ENCODE measurements at places on chromosomes 1 and 21.
A peak's percentile ranks its signal among the peaks of the same experiment; 100 is the strongest.

DNA sequence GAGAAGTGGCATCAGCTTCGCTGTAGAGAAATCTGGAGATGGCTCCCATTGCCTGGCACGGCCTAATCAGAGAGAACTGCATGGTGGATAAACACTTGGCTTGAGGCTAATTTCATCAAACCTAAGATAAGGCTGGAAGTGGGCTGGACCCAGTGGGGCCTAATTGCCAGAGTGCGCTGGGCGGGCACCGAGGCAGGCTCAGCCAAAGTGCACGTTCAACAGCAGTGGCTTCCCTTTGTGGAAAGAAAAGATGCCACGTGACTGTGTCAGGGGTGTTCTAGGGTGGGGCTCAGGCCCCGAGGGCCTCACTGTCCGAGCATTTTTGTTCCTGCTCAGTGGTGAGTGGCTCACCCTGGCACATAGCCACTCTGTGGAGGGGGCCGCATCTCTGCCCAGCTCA is 5.8 kb downstream of the PLCH2 start:
- no peak for DNase-seq

GRCh38 chr1:1219341-1219740 is 5.4 kb upstream of the TNFRSF4 start:
- DNase-seq: no peak

DNA sequence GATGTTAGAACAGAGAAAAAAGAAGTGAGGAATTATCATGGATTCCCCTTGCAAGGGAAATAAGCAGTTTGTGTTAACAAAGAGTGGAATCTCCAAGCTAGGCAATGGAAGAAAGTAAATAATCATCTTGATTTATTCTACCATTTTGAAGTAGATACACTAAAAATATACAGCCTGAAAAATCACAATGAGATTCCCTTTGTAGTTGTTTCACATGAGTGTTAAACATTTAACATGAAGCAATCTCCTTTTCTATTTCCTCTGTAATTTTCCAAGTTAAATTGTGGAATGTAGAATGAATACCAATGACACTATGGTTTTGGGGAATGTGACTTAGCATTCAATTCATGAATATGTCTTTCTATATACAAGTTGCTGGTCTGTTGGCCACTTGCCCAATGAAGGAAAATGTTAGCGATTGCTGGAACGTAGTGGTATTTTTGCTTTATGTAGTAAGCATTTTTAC is 5.7 kb downstream of the TGFB2 start:
- peak; percentile 70 for DNase-seq

- DNase-seq: no peak
Observed at GRCh38 chr1:228336308-228337030, 70.2 kb downstream of the TRIM11 start.

DNA sequence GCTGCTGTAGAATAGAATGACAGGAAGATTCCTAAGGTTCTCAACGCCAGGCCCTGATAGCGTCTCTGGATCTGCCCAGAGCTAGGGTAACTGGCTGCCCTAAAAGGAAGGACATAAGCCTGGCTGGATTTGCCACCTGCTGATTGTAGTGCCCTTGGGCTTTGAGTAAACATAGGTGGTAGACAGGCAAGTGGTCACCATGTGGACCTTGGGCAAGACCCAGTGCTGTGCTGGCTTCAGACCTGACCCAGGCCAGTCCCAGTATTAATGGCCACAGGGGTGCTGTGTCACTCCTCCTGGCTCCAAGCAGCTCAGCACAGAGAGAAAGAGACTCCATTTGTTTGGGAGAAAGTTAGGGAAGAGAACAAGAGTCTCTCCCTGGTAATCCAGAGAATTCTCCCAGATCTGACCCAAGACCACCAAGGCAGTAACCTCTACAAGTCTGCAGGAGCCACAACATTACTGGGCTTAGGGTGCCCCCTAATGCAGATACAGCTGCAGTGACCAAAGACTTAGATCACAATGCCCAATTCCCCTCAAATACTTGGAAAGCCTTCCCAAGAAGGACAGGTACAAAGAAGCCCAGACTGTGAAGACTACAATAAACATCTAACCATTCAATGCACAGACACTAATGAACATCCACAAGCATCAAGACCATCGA is 44.5 kb downstream of the PHTF1 start:
- no peak for DNase-seq

- DNase-seq: no peak
Observed at GRCh38 chr1:82384776-82385175, 584.0 kb downstream of the ADGRL2 start.

DNA sequence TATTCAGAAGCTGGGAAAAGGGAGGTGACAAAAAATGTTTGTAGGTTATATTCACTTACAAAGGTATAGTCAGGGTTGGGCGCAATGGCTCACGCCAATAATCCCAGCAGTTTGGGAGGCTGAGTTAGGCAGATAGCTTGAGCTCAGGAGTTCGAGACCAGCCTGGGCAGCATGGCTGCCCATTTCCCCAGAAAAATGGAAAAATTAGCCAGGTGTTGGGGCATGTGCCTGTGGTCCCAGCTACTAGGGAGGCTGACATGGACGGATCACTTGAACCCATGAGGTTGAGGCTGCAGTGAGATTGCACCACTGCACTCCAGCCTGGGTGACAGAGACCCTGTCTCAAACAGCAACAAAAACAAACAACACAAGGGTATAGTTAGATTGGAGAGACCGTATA is 3.0 kb downstream of the TIMM17A start:
- no peak for DNase-seq

- no peak for DNase-seq
Observed at GRCh38 chr1:41661428-41662060, 177.1 kb upstream of the EDN2 start.

DNA sequence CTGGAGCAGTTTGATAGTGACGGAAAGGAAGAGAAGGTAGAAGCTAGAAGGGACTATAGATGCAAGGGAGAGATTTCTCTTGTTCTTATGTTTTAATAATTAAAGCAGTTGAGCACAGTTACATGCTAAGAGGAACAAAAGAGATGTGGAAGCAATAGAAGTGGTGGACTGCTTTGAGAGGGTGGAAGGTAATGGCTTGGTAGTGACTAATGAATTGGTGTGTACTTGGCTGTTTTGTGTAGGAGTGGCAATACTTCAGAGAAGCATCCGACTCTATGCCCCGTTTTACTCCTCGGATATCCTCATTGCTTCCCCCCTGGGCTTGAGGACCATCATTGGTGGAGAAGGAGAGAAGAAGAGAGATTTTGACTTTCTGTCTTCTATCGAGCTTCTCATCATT is 12.8 kb downstream of the UTP25 start:
- no peak for DNase-seq

DNA sequence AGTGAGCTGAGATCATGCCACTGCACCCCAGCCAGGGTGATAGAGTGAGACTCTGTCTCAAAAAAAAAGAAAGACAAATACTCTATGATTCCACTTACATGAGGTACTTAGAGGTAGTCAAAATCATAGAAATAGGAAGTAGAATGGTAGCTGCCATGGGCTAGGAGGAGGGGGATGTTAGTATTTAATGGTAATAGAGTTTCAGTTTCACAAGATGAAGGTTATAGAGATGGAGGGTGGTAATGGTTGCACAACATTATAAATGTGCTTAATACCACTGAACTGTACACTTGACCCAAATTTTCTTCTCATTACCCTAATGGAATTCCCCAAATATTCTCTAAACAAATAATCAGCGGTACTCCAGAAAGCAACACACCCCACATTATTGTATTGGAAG is 12.8 kb downstream of the EIF2B3 start:
- DNase-seq: no peak

- no peak for DNase-seq
Observed at GRCh38 chr1:110425612-110426152, 18.2 kb upstream of the LAMTOR5 start.

DNA sequence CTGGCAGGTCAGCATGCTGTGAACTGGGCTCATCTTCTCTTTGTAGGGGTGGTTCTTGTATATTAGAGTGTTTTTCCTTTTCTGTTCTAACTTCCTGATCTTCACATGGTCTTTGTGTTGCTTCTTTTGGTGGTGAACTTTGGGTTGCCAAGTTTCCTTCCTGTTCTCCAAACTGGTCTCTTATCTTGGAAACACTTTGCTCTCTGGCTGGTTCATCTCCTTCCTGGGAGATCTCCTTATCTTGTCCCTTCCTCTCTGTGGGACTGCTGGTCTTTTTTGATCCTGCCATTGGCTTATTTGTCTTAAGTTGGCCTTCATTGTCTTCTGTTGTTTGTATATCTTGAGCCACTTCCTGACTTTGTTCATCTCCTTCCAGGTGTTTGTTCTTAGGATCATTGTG is 2.1 kb downstream of the TCHHL1 start:
- no peak for DNase-seq

DNA sequence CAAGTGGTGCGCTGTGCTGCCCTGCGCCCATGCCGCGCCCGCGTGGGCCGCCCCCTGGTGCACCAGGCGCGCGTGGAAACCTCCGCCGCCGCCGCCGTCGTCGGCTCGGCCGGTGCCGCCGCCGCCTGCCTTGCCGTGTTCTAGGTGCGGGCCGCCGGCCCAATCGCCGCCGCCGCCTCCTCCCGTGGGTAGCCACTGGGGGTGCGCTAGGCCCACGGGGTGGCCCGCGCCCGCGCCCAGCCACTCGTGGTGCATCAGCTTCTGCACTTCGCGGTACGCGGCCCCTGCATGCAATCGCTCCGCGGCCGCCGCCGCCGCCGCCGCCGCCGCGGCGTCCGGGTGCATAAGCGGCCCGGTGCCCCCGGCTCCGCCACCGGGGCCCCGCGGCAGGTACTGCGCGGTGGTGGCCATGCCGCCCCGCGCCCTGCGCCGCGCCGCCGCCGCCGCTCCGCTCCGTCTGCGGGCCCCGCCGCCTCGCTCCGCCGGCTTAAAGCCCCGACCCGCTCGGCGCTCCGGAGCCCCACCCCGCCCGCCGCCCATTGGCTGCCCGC is at the start of gene POU3F1:
Gene POU3F1 (minus strand): TSS at position 461 of the 551 bp plus-strand sequence. CDS start 50 bp downstream, at position 411.
- DNase-seq: no peak

DNA sequence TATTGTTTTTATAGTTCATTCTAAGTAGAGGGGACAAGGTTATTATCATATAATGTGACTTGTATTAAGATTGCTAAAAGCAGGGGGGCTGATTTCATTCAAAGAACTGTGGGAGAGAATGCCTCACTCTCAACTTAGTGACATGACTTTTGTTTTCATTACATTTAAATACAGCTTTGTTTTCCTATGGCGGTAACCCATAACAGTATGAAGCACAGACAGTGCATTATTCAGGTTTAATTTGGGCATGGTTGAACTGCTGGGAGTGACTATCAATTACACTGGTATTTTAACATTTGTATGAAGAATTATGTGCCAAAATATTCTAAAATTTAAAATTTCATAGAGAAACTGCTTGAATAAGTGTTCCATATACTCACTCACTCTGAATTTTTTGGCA is 637.3 kb downstream of the USP25 start:
- DNase-seq: no peak

GRCh38 chr1:156418416-156419070 is 49.5 kb downstream of the RHBG start:
- DNase-seq: no peak

DNA sequence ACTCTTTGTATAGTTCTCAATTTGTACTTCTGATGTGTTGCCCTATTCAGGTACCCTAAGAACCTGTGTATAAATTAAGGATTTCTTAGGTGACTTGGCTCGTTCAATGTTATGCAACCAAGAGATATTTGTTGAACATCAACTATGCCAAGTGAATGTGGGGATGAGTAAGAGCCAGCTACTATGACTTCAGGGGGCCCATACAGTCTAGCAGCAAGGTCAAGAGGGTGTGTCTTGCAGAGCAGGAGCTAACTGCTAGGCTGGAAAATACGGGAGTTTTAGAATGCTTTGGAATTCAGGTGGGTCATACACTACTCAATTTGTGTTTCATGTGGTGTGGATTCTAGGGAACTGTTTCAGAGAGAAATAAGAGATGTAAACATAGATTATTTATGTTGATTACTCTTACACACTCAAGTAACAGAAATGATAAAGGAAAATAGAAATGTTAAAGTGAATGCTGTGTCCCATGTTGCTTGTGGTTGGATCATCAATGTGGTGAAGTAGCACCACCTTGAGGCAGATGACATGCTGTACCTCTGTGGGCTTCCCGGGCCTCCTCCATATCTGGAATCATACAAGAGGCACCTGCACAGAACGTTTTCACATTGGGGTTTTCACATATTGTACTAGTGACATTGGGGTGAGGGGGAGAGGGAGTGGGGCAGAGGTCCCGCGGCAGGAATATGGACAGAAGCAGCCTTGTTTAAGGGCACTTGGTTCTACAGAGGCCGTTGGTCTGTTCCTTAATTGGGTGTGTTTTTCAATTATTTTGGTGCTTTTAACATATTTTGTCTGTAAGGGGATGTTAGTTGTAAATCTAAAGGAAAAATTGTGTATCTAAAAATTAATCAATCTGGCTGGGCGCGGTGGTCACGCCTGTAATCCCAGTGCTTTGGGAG is 12.4 kb downstream of the ARPC5 start:
- peak; percentile 64 for DNase-seq

GRCh38 chr1:236748268-236748870 is 46.7 kb upstream of the MTR start:
- DNase-seq: no peak

- peak; percentile 43 for DNase-seq
Observed at GRCh38 chr1:101022294-101022693, 3.3 kb downstream of the DPH5 start.

DNA sequence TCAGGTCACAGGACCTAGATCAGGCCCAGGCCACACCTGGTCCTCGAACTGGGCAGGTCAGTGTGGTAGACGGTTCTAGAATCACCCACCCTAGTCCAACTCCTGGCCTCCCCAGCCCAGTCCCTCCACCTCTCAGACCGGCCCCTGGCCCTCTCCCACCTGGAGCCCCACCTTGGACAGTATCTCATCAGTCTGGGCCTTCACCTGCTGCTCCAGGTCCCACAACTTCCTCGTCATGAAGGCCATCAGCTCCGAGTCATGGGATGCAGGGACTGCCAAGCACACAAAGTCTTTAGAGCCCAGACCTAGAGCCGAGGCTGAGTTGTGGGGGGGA is 8.7 kb downstream of the UBXN11 start:
- DNase-seq: no peak

DNA sequence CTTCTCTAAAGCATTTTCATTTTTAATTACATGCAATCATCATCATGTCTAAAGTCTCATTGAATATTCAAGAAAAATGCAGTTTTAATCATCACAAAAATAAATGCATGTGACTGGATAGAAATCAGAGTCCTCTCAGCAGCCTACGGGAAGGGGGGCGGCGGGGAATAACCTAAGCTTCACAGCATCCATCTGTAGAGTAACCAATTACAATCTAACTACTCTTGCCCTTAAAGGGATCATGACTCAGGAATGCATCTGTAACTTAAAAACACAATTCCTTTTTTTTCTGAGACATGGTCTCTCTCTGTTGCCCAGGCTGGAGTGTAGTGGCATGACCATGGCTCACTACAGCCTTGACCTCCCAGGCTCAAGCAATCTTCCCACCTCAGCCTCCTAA is 22.6 kb downstream of the MTF1 start:
- no peak for DNase-seq

- DNase-seq: peak; percentile 84
Observed at GRCh38 chr1:59446257-59446901, 149.5 kb downstream of the FGGY start.
